Epithelial cell of proximal tubule (primary cell): ENCODE measurements at places on chromosomes 5 and 9.

- DNase-seq = no peak
Observed at GRCh38 chr5:60504342-60504741, 195.6 kb downstream of the DEPDC1B start.

- no peak for DNase-seq
Observed at GRCh38 chr5:66367814-66368541, 223.9 kb downstream of the SREK1 start.

GRCh38 chr9:109557481-109557880 is 59.4 kb upstream of the PTPN3 start:
- peak; percentile 1 for DNase-seq

GRCh38 chr9:114456929-114457328 is 48.3 kb downstream of the WHRN start:
- no peak for DNase-seq

DNA sequence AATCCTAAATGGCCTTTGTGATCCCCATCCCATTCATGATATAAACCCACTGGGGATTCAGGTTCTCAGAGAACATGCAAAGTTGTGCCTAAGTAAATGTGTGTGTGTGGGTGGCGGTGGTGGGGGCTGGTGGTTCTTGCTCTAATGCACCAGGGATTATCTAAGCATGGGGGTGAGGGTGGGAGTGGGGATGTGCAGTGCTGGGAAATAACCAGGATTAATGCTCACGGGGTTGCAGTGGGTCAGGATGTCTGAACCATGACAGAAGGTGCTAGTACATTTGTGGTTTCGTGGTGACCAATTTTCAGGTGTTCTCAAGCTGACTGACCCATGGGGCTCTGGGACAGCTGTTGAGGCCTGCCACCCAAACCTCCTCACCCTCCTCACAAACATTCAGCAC is 101.0 kb downstream of the ZNF608 start:
- DNase-seq = no peak
